Midbrain (tissue), 1 donor: ENCODE measurements at places on chromosomes 11 and 22.

DNA sequence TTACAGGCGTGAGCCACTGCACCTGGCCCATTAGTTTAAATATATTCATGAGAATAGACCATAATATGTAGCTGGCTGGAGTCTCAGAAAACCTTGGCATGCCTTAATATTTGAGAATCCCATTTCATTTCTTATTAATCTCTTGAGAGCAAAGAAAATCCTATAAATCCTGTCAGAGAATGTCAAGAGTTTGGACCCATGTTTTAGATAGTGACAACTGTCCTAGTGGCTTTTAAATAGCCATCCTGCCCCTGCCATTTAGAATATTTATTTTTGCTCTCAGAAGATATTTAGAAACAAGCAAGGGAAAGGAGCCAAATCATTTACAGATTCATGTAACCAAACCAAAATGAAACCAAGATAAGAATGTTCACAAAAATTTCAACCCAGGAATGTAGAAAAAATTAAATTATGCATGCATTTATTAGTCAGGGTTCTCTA, 107.2 kb downstream of the SWAP70 start:
- no peak for DNase-seq

- DNase-seq, result no peak
Observed at GRCh38 chr11:79236541-79236971, 204.3 kb downstream of the TENM4 start.

DNA sequence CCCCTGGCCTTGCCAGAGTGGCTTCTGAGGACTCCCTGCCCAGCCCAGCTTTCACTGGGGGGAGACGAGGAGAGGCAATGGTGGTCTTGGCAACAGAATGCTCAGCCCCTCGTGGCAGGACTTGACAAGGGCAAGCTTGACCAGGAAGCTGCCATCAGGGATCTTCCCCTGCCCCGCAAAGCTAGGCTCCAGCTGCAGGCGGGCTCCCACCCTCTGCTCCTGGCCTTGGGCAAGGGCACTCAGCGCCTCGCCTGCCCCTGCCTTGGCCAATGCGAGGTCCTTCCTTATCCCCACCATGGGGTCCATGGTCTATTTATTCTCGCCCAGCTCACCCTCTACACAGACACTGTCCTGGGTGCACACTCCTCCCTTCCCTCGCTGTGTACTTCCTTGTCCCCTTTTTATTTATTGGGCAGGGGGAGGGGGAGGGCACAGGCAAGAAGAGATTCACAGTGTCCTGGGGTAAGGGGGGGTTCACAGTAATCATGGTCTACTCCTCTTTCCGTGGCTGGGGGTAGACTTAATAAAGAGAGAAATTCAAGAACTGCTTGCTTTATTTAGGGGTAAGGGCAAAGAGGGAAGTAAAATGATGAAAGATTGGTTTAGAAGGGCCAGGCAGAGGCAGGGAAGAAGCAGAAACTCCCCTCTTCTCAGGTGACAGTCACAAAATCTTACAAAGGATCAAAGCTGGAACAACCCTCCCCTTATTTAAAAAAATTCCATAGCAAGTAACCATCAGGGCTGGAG, 1.6 kb downstream of the GPHA2 start:
- no peak for DNase-seq

DNA sequence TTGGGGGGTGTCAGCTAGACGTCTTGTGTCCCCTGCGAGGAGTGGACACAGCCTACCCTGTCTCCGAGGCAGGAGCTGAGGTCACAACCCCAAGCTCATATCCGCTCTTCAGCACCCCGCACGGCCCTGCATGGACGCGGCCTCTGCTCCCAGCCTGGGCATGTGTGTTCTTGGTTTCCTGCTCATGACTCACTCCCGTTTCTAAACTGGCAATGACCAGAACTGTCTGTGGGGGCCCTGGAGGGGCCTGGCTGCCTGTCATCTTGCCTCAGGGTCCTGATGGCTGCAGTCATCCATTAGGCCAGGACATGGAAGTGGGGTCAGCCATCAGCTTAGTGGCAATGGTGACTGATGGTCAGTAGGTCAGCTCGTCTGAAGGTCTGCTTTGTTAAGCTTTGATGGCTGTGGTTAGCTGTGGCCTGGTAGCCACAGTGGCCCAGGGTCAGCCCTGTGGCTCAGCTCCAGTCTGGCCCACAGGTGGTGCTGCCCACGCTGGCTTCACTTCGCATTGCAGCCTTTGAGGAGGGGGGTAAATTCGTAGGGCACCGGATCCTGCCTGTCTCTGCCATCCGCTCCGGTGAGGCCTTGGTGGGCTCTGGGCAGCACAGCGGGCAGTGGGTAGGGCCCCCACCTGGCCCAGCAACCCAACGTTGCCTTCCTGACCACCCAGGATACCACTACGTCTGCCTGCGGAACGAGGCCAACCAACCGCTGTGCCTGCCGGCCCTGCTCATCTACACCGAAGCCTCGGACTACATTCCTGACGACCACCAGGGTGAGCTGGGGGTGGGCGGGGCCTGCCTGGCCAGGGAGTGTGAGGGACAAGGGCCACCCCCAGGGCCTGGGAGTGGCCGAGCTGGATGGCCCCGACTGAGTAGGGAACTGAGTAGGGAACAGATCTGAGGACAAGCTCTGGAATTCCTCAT, 12.0 kb downstream of the PLCB3 start:
- no peak for DNase-seq

DNA sequence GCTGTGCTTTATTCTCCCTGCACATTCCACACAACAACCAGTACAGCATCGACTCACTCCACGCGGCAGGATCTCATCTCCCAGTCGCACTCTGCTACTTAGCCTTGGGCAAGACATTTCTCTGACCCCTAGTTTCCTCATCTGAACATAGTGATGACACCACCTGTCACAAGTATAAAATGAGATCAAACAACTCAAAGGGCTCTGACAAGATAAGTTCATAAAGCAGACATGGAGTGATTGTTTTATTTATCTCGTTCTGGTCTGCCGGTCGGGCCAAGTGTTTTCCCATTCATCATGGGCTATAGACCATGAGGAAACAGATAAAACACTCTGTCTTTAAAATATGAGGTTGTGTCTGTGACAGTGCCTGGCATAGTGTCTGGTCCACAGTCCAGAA, 35.0 kb downstream of the DSCAML1 start:
- DNase-seq, result no peak

- peak; percentile 48 for DNase-seq
Observed at GRCh38 chr11:102422817-102423712, 29.5 kb downstream of the TMEM123 start.

- DNase-seq, result no peak
Observed at GRCh38 chr22:36244522-36245391, 5.4 kb upstream of the APOL2 start.

DNA sequence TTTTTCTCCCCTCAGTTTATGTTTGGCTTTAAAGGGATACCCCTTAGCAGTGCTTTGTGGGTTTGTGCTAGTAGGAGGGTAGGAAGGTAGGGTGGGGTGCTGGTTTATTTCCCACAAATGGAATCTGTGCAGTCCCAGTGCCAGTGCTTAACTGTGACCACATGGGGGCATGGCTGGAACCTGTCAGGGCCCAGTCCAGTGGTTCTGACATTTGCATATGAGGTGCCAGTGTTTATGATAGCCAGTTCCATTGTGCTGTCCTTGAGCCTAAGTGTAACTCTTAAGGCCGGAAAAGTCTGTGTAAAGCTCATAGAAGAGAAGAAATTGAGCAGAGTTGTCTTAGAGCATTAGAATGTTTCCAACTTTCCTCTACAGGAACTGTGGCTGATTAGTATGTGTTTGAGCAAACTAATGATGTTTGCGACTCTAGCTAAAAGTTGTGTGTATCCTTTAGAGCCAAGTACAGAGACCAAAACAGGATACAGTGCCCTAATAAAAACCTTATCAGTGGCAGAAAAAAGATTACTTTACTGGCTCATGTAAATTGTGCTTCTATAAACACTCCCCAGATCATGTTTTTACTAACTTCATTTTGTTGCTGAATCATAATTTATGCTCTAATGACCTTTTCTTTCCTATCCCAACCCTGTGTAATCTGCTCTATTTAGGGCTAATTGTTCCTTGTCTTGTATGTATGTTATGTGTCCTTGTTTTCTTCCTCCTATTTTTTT, 38.1 kb downstream of the DIXDC1 start:
- peak; percentile 55 for DNase-seq

DNA sequence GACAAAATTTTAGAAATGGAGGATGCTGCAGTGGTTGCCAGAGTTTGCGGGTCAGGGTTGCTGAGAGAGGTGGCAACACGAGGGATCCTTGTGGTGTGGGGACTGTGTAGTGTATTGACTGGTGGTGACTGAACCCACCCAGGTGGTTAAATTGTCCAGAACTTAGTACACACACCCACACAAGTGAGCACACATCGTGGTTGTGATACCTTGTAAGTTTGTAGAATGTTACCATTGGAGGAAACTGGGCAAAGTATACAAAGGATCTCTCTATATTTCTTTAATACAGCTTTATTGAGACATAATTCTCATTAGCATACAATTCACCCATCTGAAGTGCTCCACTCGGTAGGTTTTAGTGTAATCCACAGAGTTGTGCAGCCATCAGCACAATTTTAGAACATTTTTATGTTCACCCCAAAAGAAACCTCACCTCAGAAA, 56.1 kb downstream of the MED15 start:
- no peak for DNase-seq

- DNase-seq, result no peak
Observed at GRCh38 chr22:24350627-24351026, 76.8 kb upstream of the ADORA2A start.

DNA sequence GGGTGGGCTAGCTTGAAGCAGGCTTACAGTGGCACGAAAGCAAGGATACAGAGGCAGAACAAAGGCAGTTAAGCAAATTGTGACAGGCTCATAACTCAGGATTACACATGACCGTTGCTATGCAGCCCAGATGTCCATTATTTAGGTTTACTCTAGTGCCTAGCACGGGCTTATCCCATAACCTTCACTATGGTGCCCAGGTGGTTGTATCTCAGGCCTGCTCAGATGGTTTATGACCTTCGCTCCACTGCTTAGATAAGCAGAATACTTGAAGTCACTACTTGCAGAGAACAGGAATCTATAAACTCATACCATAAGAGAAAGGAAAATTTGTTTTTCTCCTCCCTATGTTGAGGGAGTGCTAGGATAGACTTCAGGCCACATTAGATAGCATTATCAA, 9.0 kb downstream of the OR6M1 start:
- DNase-seq, result no peak

DNA sequence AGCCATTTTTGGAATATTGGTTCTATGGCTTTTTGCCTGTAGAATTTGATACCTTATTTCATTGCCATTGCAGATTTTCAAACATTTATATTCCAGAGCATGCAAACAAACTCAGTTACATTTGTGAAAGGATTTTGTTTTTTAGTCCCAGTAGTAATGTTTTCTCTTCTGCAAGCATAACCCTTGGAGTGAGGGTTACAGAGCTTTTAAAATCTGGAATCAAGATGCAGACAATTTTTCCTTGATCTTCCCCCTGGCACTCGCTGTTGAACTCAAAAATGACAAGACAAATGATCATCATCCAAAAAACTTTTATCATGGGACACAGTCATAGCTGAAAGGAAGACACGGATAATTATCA, 20.8 kb downstream of the BBOX1 start:
- no peak for DNase-seq

- no peak for DNase-seq
Observed at GRCh38 chr11:69365558-69365957, 71.6 kb downstream of the MYEOV start.

DNA sequence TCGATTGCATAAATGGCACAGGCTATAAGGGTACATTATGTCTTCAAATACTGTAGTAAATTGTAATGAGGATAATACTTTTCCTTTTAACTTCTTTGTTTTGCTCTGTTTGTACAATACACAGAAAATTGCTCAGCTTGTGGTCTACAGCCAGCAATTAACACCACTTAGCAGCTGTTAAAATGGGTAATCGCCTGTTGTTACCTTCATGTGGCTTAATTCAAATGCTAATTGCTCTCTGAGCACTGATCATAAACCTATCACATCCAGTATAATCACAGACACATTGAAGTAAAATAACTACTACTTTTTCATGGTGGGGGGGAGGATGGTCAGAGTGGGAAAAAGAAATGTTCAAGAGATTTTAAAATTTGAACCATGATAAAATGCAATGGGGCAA, 1164.1 kb upstream of the CNTN5 start:
- DNase-seq, result no peak

GRCh38 chr11:87879118-87879517, 296.1 kb downstream of the RAB38 start:
- no peak for DNase-seq

GRCh38 chr11:96317571-96317970, 25.4 kb downstream of the MAML2 start:
- peak; percentile 8 for DNase-seq

- no peak for DNase-seq
Observed at GRCh38 chr11:117929916-117930570, 841 bp upstream of the TMPRSS13 start.

DNA sequence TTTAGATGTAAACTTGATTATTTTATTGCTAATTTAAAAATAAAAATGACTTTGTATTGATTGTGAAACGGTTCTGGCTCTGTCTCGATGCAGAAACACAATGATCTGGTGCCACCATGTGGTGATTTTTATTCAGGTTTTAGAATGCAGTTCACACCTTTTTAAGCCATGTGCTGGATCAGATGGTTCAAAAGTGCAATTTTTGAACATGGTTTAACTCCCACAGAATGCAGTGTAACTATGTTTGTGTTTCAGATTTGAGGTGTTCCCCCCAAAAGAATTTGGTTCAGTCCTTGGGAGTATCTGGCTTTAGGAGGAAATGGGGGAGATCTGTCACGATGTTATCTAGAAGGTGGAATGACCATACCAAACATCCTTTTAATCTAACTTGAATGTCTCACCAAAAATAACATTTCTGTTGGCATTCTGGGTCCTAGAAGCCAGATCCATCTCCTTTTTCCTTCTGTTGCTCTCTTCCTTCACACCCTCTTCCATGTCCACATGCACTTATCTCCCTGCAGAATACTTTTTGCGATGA, 7.9 kb downstream of the MRPL16 start:
- DNase-seq, result peak; percentile 84

- DNase-seq, result no peak
Observed at GRCh38 chr11:44725757-44726282, 942 bp upstream of the TSPAN18 start.

GRCh38 chr11:67486481-67487195, 3.8 kb downstream of the AIP start:
- DNase-seq, result no peak
